ENCODE measurements at places on chromosomes 6 and 20.

DNA sequence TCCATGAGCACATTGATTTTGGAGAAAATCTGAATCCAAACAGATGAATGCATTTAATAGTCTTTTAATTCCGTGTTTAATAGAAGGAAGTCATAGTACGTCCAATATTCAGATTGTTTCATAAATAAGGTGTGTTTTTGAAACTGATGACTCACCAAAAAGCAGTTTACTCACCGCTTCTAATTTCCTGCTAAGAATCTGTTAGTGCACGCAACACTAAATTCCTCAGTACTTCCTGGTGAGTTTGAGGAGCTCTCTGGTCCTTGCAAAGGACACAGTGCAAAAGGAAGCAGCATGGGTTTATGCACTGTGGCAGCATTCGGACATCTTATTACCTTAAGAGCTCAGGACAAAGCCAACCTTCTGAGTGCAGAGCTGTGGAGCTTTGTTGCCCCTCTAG is 2.3 kb upstream of the ADGRF1 start:
- no peak for DNase-seq

DNA sequence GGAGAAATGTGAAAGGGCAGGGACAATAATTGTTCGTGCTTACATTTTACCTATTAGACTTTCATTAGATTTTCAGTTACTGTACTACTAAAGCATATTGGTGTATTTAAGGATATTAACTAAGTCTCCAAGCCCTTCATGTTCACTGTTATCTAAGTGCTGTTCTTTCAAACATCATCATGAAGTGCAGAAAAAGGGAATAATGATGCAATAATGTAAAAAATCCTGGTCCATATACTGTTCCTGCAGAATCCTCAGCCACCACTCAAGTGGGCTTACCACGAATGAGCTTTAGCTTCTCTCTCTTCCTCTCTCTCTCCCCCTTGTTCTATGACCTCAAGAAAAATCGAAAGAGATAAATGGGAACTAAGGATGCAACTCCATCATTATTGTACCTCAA is 600.7 kb downstream of the UTRN start:
- no peak for DNase-seq

GRCh38 chr6:122798099-122798641 is 9.1 kb downstream of the SMPDL3A start:
- DNase-seq = no peak

- no peak for DNase-seq
Observed at GRCh38 chr6:4637691-4638433, 138.3 kb upstream of the CDYL start.

DNA sequence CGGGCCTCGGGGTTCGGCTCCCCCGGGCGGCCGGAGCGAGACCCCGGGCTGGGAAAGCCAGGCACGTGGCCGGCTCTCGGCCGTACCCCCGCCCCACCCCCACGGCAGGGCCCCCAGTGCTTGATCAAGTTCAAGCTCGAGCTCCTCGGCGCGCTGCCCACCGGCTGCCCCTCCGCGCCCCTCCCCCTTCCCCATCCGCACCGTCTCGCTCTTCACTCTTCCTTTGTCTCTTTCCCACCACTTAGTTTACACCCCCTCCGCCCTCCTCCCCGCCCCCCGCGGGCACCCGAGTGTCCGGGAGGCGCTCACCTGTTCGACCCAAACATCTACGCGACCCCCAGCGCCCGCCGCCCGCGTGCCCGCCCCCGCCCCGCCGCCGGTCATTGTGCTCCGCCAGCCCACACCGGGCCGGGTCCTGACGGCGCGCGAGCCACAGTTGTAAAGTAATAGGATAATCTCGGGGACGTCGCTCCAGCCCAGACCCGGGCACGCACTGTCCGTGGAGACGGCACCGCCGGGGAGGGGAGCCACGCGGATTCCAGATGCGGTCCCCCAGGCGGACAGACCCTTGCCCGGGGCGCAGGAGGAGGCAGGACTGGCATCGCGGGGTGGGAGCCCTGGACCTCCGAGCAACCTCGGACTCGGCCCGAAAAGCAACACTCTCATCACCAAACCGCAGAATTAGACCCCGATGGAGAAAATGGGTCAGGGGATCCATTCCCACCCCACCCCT is 100.7 kb downstream of the NOL4L start:
- DNase-seq = peak; percentile 49

GRCh38 chr6:164825386-164825785 is 484.0 kb downstream of the C6orf118 start:
- no peak for DNase-seq

DNA sequence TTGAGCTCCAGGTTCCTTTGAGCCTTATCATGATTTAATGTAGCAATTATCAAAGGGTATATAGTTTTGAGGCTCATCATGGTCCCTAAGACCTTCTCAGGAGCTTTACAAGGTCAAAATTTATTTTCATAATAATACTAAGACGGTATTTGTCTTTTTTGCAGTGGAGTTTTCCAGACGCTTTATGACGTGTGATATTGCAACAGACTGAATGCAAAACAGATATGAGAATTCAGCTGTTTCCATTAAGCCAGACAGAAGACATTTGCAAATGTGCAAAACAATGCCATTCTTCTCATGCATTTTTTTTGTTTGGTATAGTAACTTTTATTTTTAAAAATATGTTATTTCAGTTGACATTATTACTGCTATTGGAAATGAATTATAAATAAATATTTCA is 24.7 kb upstream of the CNKSR3 start:
- no peak for DNase-seq

GRCh38 chr6:136539967-136540652 is 10.1 kb downstream of the MAP7 start:
- no peak for DNase-seq
